Activated naive CD8-positive, alpha-beta T cell treated with anti-CD3 and anti-CD28 coated beads for 36 hours (primary cell): ENCODE measurements at places on chromosomes 4 and X.

DNA sequence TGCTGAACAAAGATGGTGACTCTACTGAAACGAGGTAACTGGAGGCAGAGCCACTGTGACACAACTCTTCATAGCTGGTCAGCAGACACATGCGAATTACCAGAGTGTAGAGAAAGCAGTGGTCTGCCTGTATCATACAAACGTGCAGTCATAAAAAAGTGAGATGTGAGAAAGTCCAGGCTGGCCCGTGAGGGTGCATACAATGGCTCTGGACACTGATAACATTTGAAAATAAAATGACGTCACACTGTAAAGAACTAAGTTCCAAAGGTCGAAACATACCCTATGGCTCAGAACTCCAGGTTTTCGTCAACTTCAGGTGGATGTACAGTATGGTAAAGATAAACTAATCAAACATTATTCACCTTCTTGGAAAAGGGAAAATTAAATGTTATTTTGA, 95.7 kb downstream of the SHISA3 start:
- DNase-seq: no peak

GRCh38 chr4:70651864-70652506, 14.3 kb downstream of the JCHAIN start:
- no peak for DNase-seq

- no peak for DNase-seq
Observed at GRCh38 chr4:113784497-113785250, 23.1 kb upstream of the CAMK2D start.

DNA sequence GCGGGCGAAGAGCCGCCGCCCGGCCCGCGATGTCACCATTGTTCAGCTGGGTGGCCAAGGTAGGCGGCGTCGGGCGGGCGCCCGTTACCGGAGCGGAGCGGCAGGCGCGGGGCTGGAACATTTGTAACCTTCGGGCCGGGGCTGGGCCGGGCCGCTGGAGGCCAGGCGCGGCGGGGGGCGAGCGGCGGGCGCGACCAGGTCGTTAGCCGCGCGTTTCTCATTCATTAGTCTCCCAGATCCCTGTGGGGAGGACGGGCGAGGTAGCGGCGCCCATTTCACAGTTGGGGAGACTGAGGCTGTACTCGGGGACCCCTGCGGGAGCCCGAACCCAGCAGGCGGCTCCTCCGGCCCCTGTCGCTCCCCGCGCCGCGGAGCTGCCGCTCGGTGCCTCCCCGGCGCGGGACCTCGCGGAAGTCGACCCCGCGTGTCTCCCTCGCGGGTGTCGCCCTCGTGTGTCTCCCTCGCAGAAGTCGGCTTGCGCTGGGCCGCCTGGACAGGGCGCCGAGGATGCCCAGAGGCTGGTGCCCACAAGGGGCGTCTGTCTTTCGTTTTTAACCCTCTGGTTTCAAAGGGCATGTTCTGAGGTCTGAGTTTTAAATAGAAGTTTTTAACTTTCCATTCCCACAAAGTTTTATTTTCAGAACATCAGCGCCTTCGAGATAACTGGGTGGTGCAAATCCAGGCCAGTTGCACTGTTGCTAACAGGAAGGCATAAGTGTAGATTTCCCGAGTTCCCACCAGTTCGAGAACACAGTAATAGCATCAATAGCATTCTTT, 17.5 kb downstream of the PTTG2 start:
- peak; percentile 74 for DNase-seq

DNA sequence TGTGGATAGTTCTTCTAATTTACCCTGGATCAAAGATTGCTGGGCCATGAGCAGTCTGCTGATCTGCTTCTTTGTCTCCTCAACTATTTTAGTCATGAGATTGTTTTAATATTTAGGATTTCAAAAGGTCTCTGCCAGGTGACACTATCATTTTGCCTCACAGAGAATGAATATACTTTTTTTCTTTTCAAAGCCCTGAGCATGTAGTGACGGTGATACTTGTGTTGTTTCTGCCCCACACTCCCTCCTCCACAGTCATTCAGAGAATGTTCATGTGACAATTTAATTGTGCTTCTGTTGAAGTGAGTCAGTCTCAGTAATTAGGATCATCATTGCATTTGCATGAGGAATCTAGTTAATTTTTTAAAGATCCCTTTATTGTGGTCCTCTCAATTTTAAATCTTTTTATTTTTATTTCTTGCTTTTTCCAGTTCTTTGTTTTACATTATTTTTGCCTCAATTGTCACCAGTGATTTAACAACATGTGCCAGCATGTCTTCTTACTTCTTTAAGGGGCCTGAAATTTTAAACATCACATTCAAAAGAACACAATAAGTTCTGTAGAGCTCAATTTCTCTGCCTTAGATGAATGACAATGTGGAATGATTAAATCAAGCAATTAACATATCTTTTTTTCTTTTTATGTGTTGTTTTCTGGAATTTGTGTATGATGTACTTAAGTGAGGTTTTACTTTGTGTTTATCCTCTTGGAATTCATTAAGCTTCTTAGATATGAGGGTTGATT, 12.3 kb downstream of the MMRN1 start:
- DNase-seq: no peak

DNA sequence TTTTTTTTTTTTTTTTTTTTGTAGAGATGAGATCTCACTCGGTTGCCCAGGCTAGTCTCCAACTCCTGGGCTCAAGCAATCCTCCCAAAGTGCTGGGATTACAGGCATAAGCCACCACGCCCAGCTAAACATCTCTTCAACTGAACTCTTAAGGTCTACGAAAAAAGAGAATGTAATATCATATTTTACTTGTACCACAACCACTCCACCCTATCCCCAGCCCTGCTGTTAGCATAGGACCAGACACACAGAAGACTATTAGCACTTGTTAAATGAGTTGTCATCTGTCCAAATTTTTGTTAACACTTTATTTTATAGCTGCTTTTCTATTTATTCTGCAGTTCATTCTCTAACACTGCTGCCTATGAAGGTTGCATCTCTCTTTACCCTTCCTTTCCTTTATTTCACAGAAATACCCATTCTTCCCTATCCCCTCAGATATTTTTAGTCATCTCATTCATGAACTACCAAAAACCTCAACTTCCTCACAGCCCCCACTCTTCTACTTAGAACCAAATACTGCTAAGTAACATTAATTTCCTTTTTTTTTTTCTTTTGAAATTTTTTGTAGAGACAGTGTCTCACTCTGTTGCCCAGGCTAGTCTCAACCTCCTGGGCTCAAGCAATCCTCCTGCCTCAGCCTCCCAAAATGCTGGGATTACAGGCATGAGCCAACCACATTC, 10.1 kb downstream of the SNX12 start:
- no peak for DNase-seq

DNA sequence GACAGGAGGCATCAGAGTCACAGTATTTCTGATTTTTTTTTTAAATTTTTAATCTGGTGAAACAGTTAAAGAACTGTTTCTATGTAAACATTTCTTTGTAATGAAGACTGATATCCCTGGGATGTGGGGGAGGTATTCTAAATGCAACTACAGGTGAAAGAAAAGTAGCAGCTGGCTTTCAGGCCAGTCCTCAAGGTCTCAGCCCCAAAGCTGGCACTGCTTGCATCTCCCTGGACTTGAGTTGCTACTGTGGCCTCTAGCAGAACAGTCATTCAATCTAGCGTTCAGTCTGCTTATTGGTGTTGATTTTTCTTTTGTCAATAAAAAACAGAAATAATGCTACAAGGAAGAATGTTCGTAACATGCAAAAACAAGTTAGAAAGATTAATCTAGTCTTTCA, 4.9 kb downstream of the MBNL3 start:
- no peak for DNase-seq

DNA sequence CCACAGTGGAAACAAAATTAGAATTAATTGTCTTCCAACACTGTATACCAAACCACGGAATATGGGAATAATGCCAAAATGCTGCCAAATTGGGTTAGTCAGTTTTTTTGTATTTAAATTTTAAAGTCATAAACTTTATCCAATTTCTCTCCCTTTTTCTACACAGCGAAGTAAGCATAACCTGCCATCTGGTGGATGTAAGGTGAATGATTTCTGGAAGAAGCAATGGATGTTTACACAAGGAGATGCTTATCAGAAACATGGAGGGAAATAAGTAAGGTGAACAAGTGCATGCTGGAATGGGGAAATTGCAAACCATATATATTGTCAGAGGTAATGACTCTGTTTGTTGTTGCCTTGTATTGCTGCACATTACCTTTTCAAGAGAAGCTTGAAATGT, 691.9 kb downstream of the TECRL start:
- no peak for DNase-seq

DNA sequence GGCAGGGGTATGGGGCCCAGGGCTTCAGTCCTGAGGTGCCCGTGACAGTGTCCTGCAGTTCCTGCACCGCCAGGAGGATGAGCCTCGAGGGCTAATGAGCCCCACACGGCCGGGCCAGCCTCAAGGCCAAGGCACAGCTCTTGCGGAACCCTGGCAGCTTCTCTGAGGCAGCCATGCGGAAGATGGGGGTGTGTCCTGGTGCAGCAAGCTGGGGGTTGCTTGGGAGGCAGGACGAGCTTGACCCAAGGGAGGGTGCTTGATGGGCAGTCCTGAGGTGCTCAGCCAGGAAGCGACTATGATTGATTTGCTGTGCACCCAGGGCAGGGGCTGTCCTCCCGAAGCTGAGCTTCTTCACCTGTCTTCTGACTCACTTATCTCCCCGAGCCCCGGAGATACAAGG, 9.1 kb upstream of the FGFR3 start:
- DNase-seq: no peak

DNA sequence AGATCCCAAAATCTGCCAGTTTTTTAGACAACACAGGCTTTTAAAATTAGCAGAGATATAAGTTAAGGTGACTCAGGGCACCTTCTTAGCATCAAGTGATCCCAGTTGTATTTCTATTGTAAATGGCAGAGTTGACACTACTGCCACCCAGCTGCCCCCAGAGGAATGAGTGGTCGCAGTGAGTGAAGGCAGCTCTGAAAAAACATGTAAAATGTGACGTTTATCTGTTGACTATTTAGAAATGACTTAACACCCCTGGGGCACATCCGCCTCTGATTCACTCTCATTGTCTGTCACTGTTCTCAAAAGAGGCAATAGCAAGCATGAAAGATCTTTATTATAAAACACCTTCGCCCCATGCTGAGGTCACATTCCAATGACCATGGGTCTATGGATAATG, 592.4 kb downstream of the ACTRT1 start:
- no peak for DNase-seq

- no peak for DNase-seq
Observed at GRCh38 chr4:41784191-41784979, 35.9 kb upstream of the PHOX2B start.

- no peak for DNase-seq
Observed at GRCh38 chr4:38034986-38035882, 75.0 kb downstream of the PTTG2 start.

- DNase-seq: no peak
Observed at GRCh38 chr4:152342293-152342692, 193.6 kb downstream of the FBXW7 start.

DNA sequence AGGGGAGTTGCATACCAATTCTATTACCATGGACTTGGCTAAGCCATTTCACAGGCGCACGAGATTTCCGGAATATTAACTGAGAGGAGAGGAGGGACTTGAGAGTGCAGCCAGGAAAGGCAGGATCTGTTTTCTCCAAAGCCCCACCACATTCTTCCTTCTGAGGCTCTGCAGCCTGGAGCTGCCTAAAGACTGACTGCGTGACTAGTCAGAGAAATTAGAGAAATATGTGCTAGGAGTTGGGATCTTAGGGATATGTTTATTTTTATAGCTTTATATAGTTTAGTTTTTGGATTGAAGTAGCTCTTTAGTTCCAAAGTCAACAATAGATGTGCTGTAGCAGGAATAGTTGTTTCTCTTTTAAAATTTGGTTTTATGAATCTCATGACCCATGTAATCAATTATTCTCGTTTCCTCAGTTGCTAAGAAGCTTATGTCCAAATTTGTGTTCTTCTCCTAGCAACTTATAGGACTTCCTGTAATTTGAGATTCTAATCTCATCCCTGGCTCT, 300.1 kb upstream of the DDX53 start:
- DNase-seq: no peak

DNA sequence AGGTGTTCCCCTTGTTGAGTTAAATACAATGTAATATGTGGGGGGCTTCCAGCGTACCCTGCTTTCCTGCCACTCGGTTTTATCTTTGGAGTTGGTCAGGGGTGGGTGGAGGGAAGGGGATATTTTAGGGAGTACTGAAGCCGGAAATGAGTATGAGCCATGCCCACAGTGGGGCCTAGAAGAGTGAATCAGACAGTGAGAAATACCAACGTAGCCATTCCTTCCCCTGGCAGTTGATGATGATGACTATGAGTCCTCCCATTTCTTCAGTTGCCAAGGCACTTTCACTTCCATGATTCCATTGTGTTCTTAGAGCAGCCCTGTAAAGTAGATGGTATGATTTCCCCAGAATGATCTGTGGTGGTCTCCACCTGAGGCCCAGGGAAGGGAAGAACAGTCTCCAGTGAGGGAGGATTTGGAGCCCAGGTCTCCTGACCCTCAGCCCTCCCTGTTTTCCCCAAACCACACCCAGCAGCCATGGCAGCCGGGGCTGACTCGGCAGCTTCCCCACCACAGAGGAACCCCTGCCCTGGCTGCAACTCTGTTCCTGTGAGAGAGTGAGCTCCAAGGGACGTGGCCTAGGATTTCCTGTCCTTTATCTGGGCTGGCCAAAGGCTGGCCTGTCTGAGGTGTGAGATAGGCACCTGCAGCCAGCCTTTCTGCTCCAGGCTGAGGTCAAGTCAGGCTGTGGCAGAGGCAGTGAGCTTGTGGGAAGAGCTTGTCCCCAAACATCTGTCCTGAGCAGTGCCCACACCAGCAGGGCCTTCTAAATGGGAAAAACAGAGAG, 52.7 kb downstream of the STARD8 start:
- DNase-seq: no peak

- DNase-seq: no peak
Observed at GRCh38 chr4:156665780-156666366, 305.7 kb downstream of the PDGFC start.

DNA sequence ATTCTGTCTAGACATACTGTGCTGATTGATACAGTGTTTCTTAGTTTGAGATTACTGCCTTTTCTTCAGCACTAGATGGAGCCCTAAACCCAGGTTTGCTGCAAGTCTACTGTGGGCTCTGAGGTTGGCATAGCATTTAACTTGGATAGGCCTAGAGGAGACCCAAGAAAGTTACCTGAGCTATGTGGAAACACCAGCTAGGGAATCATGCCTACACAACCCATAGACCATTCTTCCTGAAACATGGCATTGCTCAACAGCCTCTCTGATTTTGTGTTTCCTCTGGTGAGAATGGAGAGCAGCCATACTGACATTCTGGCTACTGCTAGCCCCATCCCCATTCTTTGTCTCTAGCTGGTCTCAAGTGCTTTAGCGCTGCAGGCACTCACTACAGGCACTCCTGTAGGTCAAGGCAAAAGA, 287.7 kb upstream of the PCDH18 start:
- no peak for DNase-seq

DNA sequence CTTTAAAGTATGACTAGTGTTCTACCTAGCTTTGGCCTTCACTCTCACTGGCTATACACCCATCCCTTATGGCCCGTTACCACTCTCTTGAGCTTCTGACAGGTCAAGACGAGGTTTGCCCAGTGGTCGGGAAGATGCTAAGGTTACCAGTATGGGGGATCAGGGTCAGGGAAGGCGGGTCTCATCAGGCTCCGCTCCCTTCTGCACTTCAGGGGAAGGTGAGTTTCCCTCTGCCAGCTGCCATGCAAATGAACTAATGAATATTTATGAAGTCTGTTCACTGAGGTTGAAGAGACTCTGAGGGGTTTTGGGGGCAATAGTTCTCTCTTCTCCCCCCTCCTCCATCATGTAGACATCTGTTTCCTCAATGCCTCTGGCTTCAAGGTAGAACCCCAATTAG, 6.6 kb downstream of the EFNB1 start:
- no peak for DNase-seq
